Stimulated activated CD8-positive, alpha-beta memory T cell treated with anti-CD3 and anti-CD28 coated beads, Interleukin-2, amount 100 ng/mL, for 48 hours (primary cell): ENCODE measurements at places on chromosomes 1 and 21.

DNA sequence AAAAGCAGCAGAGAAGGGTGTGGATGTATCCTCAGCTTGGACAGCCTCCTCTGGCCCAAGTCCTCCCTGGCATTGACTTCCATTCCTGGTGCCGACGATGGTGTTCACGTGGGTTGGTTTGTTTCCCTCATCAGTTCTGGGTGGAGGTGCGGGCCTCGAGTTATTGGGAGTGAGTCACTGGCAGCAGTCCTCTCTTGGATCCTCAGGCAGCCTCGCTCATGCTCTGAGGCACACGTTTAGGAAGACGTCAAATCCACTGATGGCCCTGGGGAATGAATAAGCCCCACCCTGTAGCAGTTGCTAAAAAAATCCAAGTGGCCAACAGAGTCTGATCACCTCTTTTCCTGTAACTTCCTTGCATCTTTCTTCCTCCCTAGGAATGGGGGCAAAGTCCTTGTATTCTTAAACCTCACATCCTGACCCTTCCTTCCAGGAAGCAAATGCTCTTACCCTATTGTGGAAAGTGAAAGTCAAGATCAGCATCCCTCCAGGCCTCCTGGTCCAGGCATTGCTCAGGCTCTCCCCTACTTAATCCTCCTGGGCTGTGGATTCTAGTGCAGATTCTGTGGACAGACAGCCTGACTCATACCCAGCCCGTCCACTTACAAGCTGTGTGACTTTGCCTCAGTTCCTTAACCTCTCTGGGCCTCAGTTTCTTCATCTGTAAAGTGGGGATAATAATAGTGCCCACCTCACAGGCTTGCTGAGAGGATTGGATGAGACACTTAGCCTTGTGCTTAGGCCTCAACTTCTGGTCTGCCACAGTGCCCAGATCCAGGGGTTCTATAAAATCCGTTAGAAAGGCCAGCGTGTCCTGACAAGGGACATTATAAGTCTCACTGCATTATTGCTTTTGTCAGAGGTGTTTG is 111.1 kb downstream of the TLR5 start:
- DNase-seq, result no peak

- no peak for DNase-seq
Measured at GRCh38 chr21:44305691-44306090, 5.8 kb downstream of the PFKL start.

GRCh38 chr1:18540136-18540765 is 59.5 kb downstream of the KLHDC7A start:
- DNase-seq, result no peak

GRCh38 chr1:183901748-183902330 is 96.9 kb downstream of the RGL1 start:
- no peak for DNase-seq

DNA sequence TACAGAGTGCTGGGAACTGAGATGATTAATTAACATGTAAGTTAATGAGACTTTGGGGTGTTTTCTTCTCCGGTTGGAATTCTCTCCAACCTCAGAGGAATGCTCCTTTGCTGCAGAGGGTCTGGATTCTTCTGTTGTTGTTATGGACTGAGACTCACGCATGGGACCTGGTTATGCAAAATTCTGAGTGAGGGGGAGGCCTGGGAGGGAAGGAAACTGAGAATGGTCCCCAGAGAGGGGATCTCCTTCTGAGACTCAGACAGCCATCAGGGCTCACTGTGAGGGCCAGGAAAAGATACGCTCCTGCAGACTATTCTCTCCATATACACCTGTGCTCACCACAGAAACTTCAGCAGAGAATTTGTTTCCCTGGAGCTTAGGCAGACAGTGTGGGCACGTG is 56.3 kb downstream of the HTR6 start:
- no peak for DNase-seq

DNA sequence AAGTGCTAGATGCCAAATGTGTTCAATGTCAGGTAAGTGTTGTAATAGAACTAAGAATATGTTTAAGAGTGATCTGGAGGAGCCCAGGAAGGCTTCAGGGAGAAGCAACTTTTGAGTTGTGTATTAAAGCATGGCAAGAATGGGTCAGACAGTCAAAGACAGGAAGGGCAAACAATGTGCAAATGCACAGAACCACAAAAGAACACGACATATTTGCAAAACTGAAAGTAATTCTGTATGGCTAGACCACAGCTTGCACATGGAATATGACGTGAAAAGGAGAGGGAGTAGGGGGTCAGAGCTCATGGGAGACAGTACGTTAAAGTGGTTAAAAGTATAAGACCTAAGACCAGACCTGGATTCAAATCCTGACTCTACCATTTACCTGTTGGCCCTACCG is 7.1 kb upstream of the SORT1 start:
- DNase-seq, result no peak

DNA sequence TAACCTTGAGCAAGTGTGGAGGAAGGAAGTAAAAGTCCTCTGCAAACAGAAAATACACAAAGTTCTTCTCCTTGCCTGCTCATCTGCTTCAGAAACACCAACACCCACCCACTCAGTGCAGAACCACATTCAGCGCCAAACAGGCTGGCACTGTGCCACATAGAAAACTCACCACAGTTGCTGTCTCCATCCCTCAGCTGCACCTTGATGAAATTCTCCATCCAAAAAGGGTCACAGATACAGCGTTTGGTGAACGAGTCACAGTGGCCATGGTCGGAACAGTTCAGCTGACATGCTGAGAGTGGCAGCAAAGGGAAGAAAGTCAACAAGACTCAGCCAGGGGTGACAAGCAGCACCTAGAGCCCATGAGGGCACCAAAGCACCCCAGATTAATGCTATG is 114.5 kb downstream of the KIAA0319L start:
- peak; percentile 26 for DNase-seq

DNA sequence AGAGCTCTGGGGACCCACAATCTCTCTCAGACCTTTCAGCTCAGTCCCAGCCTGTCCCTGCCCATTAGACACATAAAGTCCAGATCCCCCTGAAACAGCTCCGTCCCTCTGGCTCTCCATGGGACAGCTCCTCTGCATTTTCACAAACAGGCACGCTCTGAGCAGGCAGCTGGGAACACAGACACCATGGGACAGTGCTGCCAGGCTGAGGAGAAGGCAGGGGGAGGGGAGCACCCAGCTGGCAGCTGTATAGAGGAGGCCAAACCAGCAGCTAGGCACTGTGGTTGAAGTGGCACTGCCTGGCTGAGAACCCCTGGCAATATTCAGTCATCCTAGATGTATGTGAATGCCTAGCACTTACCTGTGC is 2.0 kb downstream of the TMEM63A start:
- no peak for DNase-seq

DNA sequence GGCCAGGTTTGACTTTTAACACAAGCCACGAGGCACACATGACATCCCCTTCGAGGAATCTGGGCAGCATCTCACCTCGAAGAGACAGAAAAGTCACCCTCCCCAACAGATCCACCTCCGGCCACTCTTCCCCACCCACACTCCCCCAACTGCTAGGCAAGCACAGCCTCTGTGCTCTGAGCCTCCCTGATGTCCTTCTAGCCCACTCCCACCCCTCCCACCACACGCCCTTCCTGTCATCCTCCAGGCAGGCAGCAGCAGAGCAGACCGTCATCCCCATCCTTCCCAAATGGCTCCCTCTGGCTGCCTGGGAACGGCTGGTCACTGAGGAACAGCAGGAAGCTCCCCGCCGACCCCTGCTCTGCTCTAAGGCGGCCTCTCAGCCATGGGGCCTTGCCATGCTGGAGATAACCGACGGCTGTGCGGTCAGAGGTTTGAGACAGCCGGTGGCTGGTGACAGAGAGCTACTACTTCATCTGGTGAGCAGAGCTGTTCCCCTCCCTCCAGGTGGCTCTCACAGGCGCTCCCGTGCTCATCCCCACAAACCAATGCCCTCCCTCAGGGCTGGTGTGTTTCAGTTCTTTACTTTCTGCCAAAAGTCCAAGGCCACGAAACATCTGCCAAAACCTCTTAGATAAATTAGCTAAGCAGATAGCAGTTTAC is 25.6 kb downstream of the NPHP4 start:
- DNase-seq, result no peak
